ENCODE measurements at places on chromosomes 12 and 14.
A peak's percentile ranks its signal among the peaks of the same experiment; 100 is the strongest.

GRCh38 chr12:26319511-26319910 lies 124.1 kb downstream of the SSPN start:
- DNase-seq = no peak

GRCh38 chr14:54010981-54011380 lies 54.4 kb upstream of the BMP4 start:
- no peak for DNase-seq

DNA sequence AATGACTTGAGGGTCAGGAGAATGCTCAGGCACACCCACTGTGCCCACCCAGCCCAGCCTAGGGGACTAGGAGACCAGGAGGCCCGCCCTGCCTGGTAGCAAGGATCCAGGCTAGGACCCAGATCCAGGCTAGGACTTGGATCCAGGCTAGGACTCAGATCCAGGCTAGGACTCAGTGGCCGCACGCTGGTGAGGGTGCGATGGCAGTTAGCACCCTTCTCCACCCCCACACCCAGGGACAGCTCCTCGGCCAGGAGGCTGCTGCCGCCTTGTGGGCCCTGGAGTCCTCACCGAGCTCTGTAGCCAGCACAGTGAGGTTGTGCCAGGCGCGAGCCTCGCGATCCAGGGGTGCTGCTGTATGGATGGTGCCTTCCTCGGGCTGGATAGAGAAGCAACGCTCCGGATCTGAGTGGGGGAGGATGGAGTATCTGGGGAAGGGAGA lies 5.1 kb downstream of the CDH24 start:
- DNase-seq = no peak

DNA sequence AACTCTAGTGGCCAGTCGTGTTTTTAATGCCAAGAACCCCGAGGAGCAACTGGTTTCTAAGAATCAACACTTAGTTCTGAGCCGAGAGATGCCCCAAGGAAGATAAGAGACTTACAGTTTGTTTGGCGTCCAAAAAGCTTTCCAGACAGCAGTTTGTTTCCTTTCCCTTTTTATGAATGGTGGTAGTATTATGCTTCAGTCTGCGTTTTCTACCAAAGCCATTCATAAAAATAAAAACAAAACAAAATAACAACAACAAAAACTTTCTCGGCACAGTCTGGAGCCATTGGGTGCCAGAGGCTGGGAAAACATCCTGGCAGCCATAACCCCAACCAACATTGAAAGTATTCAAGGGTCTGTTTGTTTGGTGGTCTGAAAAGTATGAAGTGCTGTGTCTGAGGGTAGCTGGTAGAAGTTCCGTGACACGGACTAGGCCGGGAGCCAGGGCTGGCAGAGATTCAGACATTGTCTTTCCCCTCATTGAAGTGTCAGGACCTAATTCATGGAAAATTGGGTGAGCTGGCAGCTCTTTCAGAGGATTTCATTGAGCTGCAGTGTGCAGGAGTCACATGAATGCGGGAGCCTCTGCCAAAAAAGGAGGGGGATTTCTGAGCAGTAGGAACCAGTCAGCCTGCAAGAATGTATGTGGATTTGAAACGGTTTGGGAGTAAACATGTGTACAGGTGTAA lies 124.2 kb downstream of the HMGA2 start:
- no peak for DNase-seq

DNA sequence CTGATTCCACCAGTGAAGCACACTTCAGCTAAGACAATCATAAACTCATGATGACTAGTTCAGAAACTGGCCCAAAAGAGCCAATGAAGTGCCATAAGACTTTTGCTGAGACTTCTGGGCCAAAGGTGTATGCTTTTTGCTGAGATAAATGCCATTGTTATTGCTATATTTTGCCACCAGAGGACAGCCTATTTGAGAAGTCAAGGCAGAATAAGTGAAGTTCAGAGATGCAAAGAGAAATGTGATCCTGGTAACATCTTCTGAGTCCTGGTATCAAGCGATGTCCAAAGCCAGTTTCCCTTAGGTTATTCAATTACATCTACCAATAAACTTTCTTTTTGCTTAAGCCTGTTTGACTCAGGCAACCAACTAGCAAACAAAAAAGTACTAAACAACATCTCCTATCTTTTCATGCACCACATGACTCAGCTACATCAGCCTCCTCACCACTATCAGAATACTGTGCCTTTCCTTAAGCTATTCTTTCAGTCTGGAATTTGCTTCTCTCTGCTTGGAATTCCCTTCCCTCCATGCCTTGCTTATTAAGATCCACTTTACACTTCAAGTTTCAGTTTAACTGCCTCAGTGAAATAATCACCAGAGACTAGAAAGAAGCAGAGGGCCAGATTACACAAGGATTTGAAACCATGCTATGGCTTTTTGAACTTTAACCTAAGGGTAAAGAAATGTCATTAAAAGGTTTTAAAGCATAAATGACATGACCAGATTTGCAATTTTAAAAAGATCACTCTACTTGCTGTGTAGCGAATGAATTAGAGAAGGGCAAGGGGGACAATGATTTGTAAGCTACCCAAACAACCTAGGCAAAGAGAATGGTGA lies 14.0 kb downstream of the CRY1 start:
- peak; percentile 39 for DNase-seq

- no peak for DNase-seq
These were observed 73.0 kb downstream of the GCH1 start for GRCh38 chr14:54829486-54830224.

DNA sequence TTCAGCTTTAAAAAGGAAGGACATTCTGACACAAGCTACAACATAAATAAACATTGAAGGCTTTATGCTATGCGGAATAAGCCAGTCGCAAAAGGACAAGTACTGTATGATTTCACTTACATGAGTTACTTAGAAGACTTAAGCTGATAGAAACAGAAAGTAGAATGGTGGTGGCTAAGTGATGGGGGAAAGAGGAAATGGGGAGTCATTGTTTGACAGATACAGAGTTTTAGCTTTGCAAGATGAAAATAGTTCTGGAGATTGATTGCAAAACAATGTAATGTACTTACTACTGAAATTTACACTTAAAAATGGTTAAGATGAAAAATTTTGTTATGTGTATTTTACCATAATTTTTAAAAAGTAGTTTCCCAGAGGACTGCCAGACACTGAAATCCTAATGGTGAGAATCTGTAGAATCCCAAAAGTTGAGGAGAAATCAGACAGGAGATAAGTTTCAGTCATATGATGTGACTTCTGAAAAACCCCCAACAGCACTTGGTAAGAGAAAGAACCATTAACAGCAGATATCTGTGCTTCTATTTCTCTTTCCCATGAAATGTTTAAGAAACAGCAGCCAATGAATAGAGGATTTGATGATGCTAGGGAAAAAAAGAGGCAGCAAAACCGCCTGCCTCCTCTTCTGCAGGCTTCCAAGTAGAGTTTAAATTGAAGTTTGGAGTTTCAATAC lies 16.6 kb upstream of the CLEC2A start:
- peak; percentile 77 for DNase-seq

DNA sequence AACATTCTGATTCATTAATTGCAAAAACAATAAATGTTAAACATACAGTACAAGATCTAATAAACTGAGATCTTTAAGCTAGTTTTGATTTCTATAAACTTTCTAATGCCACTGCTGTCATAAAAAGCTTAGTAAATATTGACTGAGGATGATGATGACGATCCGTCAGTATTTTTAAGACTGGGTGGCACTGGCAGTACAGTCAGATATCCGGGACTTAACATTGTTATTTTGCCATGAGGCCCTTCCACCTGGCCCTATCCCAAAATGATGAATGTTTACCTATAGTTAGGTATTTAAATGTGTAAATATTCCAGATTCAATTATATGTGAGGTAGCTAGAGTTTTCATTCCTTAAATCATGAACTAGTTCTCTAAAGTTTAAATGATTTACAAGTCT lies 158.5 kb downstream of the FOXA1 start:
- DNase-seq = no peak

GRCh38 chr14:100306998-100307765 lies 938 bp upstream of the SLC25A29 start:
- DNase-seq = no peak

GRCh38 chr12:14187002-14187401 lies 178.5 kb upstream of the ATF7IP start:
- DNase-seq = no peak

- no peak for DNase-seq
These were observed 126.9 kb downstream of the PAPOLA start for GRCh38 chr14:96629082-96629481.

- DNase-seq = peak; percentile 83
These were observed at the start of gene FKBP11 for GRCh38 chr12:48925304-48926011. FKBP11 (minus strand) TSS chr12:48925492; CDS start chr12:48925428, 64 bp downstream.

DNA sequence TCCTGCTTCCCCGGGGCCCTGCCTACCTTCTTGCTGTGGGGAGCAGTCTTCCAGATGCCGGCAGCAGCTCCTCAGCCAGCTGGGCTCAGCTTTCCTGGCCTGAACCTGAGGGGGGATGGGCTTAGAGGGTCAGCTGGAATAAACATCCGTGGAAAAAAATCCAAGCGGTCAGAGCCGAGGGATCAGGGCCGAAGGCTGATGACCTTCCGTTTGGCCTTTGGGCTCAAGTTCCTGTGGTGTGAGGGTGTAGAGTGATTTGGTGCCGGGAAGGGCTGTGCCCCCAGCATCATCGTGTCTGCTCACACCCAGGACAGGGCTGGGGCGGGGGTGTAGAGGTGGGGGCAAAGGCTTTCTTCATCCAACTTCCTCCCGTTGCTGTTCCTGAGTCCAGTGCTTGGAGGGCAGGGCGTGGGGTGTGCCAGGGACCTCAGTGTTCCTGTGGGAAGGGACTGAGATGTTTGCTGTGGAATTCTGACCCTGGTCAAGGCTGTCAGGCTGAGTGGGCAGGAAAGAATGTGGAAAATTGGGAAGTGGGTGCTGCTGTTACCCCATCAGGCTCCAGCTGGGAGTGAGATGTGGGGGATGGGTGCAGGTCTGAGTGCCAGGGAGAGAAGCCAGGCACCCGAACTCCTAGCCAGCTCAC lies 2.6 kb downstream of the SMIM41 start:
- DNase-seq = no peak

GRCh38 chr12:88544991-88545980 lies 35.0 kb downstream of the KITLG start:
- DNase-seq = no peak

DNA sequence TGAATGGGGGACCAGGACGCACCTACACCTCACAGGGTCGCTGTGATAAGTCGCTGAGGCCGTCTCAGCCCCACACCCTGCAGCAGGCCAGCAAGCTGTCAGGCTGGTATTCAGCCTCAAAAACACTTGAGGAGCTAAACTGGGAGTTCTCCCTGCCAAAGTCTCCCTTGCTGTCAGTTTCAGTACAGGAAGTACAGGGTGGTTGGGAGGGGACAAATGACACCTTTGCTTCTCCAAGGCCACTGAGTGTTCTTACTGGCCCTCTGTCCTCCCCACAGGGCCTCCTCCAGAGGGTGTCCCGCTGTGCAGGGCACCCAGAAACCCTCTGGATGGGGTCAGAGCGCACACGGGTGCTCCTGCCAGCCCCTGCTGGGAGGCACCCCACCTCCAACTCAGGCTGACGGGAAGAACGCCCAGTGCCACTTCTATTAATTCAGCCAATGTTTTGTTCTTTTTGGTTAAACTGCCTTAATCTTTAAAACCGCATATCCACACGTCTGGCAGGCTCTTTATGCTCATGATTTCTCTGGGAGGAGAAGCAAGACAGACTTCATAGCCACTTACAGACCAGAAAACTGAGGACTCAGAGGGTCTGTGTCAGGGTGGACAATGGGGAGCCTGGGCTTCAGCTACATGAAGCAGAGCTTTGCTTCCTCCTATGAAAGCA lies 75.9 kb downstream of the ITPK1 start:
- DNase-seq = no peak

DNA sequence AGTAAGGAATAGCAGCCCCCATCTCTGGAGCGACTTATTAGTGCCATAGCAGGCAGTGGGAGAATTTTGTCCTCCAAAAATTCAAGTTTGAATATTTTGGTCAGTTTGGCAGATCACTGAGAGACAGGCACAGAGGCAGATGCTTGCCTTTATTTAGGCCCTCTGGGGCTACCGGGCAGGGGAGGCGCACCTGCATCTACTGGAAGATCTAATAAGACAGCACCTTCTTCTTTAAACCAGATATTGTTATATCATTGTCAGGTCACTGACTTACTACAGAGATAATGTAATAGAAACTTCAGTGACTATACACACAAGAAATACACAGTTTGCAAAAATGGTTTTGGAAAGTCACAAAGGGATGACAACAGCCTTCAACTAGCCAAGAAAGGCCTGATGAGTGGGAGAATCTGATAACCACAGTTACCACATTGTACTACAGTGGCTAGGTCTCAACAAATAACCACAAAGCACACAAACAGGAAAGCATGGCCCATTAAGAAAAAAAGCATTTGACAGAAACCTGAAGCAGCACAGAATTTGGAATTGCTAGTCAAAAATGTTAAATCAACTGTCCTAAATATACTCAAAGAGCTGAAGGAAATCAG lies 56.8 kb downstream of the CDK17 start:
- peak; percentile 66 for DNase-seq

DNA sequence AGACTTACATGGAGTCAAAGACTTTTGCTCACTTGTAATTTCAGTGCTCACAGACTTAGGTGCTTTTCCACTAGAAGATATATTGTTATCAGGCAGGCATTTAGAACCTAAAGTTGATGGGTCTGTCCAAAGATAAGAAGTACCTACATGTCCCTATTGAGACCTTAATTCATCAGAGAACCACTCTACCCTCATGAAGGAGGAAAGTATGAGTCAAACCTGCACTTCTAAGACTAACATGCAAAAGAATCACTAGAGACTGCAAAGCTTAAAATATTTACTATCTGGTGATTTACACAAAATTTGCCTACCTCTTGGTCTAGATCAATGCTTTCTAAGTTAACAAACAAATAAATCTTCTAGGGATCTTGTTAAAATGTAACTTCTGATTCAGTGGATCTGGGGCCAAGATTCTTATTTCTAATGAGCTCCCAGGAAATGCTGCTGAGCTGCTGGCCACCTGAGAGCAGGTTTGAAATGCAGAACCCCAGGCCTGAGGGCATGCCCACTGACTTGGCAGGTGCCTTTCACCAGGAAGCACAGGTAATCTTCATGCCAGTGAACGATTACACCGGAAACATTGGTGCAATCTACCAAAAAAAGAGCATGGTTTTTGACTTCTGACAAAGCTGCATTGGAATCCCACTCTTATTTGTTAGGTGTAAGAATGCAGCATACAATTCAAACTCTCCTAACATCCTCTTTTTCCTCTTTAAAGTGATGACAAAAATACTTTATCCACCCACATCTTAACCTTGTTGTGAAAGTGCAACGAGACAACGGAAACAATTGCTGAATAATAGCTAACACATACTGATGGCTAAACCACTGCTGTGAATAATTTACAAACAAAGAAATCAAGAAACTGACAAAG lies 214.2 kb downstream of the ADAMTS20 start:
- DNase-seq = no peak

- no peak for DNase-seq
These were observed 18.9 kb downstream of the ALDH2 start for GRCh38 chr12:111785651-111786050.

DNA sequence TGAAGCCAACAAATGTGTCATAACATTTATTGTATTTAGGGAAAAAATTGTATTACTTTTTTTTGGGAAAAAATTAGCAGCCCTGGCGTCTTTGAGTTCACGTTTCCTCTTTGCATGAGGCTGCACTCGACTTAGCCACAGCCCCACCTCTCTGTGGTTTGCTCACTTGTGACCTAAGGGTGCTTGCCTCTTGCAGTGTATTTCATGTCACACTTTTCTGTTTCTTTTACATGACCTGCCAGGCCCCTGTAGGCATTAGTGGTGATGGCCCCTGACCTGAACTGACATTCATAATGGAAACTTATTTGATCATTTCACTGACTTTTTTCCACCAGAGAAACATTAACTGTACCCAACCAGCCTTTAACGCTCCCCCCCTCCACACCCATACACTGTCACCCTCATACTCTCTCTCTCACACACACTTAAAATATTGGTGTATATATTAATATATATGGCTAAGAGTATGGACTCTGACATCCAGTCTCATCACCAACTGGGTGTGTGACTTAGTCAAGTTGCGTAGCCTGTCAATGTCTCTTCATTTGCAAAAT lies 122.9 kb downstream of the PRKCH start:
- peak; percentile 89 for DNase-seq

Data from activated CD4-positive, alpha-beta T cell treated with anti-CD3 and anti-CD28 coated beads, Interleukin-10, Interleukin-2, amounts not matched to agents 100 ng/mL and 50 ng/mL, durations not matched to agents 16 hours and 8 hours (primary cell).